ENCODE measurements at places on chromosomes 5 and 9. TPM values are rescaled to one million over a fixed set of nuclear protein-coding genes. Genes with fewer than 3 reads are reported as not detected.

Gene MXD3
- polyA plus RNA-seq: 9.3 TPM

Gene MSMP
- not detected for polyA plus RNA-seq

Gene PCDHGB1
- 0.68 TPM for polyA plus RNA-seq

Gene PPP1R26
- polyA plus RNA-seq: 20.1 TPM

Gene PIP5K1B
- 0.72 TPM for polyA plus RNA-seq

Gene ENHO
- polyA plus RNA-seq: 172 TPM

Gene CDH10
- polyA plus RNA-seq: 7.6 TPM

Gene DNAH5
- polyA plus RNA-seq: 12.8 TPM

Gene QRFP
- polyA plus RNA-seq: not detected

Gene CDX1
- not detected for polyA plus RNA-seq

Gene PRR16
- polyA plus RNA-seq: 1.7 TPM

Gene HRCT1
- 0.84 TPM for polyA plus RNA-seq

Gene LHX6
- 0.14 TPM for polyA plus RNA-seq

Gene RGS3
- polyA plus RNA-seq: 25.3 TPM

Gene CLTA
- polyA plus RNA-seq: 461 TPM

Gene FBLL1
- 79.6 TPM for polyA plus RNA-seq

Gene CDC20B
- polyA plus RNA-seq: 0.28 TPM

Gene EQTN
- not detected for polyA plus RNA-seq

Gene STC2
- polyA plus RNA-seq: 0.26 TPM

Gene RALGPS1
- 38.9 TPM for polyA plus RNA-seq

Gene PCDHGA10
- polyA plus RNA-seq: 8.1 TPM

Gene TMEM171
- not detected for polyA plus RNA-seq

Gene PCDHB2
- polyA plus RNA-seq: 105 TPM

Gene LOX
- polyA plus RNA-seq: 0.52 TPM

Gene NTNG2
- 0.26 TPM for polyA plus RNA-seq

Gene C9orf43
- polyA plus RNA-seq: not detected

Gene CYLC2
- polyA plus RNA-seq: not detected

Gene TLX3
- polyA plus RNA-seq: not detected

Gene FBP1
- polyA plus RNA-seq: 0.94 TPM

Gene CDKN2A
- polyA plus RNA-seq: not detected

Gene PIP5KL1
- 5.2 TPM for polyA plus RNA-seq

Gene CCL27
- polyA plus RNA-seq: 2.9 TPM

Gene HDHD3
- polyA plus RNA-seq: 31.2 TPM

Gene ECSCR
- not detected for polyA plus RNA-seq

Data from neural cell (in vitro differentiated cells).